ENCODE measurements at places on chromosomes 6 and 20. TPM values are rescaled to one million over a fixed set of nuclear protein-coding genes. Genes with fewer than 3 reads are reported as not detected.

DNA sequence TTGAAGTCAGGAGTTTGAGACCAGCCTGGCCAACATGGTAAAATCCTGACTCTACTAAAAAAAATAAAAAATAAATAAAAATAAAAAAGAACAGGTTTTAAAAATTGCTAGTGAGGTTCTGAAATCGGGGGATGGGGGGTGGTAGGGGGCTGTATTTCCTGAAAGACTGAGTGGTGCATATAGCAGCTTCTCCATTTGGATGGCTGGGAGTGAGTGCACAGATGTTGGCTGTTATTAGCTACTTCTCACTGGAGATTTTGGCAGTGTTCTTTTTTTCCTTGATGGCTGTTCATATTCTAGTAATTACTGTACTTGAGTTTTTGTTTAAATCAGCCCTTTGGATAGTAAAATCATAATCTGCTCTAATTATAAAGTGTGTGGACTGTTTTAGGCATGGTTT is 79.8 kb downstream of the RTN4IP1 start:
- H3K4me1 ChIP-seq = peaks cover 7% of the 10 kb centered on the region
- no peaks in the 10 kb centered on the region for H3K27me3 ChIP-seq
- H3K36me3 ChIP-seq = peaks cover 80% of the 10 kb centered on the region
- no peak for DNase-seq
- H3K4me3 ChIP-seq = no peak overlapping the region
- H3K27ac ChIP-seq = no peak overlapping the region

- DNase-seq = no peak
- peaks cover 21% of the 10 kb centered on the region for H3K4me1 ChIP-seq
- no peak overlapping the region for H3K27ac ChIP-seq
These were observed 2.1 kb downstream of the BTN1A1 start for GRCh38 chr6:26502165-26502564.

GRCh38 chr6:150016324-150017185 is 8.8 kb downstream of the RAET1L start:
- H3K36me3 ChIP-seq = no peaks in the 10 kb centered on the region
- H3K4me3 ChIP-seq = no peak overlapping the region
- DNase-seq = peak; percentile 68
- H3K4me1 ChIP-seq = peaks cover 26% of the 10 kb centered on the region

GRCh38 chr20:62307226-62308101 is 4.7 kb downstream of the ADRM1 start:
- no peak overlapping the region for H3K27ac ChIP-seq
- peaks cover 18% of the 10 kb centered on the region for H3K4me1 ChIP-seq
- no peak overlapping the region for H3K4me3 ChIP-seq
- DNase-seq = no peak

DNA sequence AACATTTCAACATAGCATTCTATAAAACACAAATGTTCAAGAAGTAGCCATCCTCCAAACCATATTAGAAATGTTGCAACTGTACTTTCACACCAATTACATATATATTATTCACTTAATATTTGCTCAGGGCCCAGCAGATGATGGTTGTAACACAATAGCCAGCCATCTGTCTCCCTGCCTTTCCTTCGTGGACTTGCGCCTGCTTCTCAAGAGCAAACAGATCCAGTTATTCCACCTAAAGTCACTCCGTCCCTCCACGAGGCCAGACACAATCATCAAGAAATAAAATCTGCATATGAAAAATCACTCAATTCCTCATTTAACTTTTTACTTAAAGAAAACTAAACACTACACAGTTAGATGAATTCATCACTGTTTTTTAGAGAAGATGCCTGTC is 160.4 kb downstream of the RALGAPA2 start:
- no peak overlapping the region for H3K4me3 ChIP-seq
- no peak overlapping the region for H3K27ac ChIP-seq
- no peak for DNase-seq

DNA sequence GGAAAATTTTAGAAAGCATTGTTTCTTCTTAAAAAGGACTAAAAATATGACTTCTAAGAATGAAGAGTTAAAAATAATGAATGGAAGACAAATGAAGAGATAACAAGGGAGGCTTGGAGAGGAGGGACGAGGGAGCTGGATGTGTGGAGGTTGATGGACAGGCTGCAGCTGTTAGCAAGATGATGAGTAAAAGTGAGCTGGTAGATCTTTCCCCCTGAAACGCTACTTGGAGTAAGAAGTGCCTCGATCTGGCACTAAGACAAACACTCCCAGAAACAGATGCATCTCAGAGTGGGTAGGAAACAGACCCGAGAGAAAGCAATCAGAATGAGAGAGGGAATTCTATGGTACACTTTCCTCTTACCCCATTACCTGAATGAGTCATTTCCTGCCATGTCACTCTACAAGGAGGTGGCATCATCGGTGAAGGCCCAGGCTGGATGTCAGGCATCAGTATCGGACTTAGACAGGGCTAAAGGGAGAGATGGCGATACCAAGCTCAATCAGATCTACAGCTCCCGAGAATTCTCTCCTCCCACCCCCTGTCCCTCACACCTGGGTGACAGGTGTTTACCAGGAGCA is 154.1 kb upstream of the BMP2 start:
- H3K4me1 ChIP-seq = no peaks in the 10 kb centered on the region
- H3K4me3 ChIP-seq = no peak overlapping the region
- H3K27ac ChIP-seq = no peak overlapping the region
- no peaks in the 10 kb centered on the region for H3K27me3 ChIP-seq

GRCh38 chr6:80640176-80640575 is 533.7 kb downstream of the BCKDHB start:
- no peak overlapping the region for H3K27ac ChIP-seq
- no peak overlapping the region for H3K4me3 ChIP-seq
- no peaks in the 10 kb centered on the region for H3K27me3 ChIP-seq

The SNX21 gene
- total RNA-seq = 1.6 TPM

The FNDC1 gene
- total RNA-seq = not detected

GRCh38 chr6:148887181-148887580 is 140.4 kb downstream of the UST start:
- no peaks in the 10 kb centered on the region for H3K36me3 ChIP-seq
- H3K27ac ChIP-seq = no peak overlapping the region
- no peaks in the 10 kb centered on the region for H3K27me3 ChIP-seq
- H3K4me1 ChIP-seq = no peaks in the 10 kb centered on the region

DNA sequence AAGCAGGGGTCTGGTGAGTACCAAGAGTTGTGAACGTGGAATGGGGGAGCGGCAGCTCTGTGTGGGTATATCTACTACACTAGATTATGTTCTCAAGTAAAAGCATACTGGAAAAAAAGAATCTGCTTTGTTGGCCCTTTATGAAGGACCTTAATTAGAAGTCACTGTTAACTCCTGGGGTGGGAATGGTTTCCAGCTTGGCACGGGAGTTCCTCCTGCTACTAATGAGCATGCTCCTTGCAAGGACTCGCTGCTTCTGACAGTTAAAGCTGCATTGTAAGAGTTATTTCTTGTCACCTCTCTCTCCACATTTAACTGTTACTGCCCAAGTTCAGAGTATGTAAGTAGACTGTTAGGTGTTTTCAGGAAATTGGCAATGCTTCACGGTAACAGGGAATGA is 292.7 kb downstream of the ZFAND3 start:
- H3K27ac ChIP-seq = no peak overlapping the region
- H3K36me3 ChIP-seq = peaks cover 2% of the 10 kb centered on the region
- H3K27me3 ChIP-seq = no peaks in the 10 kb centered on the region
- H3K4me3 ChIP-seq = no peak overlapping the region

The POM121L2 gene
- total RNA-seq = not detected
